Endodermal cell (in vitro differentiated cells): ENCODE measurements at places on chromosomes 13 and 19.

GRCh38 chr13:103009051-103009840, 57.0 kb downstream of the SLC10A2 start:
- no peak for DNase-seq

DNA sequence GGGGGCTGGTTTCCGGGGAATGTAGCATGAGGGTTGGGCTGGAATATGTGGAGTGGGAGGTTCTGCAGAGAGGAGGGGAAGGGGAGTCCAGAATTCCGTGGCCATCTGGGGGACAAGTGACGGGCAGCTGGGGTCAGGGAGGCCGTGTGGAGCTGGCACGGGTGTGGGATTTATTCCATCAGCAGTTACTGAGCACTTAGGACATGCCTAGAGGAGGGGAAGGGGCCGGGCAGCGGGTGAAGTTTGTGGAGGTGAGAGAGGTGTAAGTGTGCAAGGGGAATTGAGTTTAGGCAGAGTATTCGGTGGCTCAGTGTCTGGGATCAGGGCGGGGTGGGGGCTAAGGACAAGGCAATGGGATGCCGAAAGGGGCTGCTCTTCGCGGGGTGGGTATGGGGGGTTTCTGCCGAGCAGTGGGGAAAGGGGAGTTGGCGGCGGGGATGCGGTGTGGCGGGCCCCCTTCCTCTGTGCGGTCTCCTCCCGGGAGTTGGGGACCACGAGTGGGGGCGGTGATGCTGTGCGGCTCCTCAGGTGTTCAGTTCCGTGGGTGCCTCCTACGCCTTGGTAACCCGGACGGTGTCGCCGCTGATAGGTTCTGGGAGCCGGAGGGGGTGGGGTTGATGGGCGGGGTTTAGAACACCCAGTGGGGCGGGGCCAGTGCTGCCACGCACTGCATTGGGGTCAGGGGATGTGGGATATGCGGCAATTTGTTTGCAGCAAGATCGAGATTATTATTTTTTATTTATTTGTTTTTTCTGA, 5.4 kb downstream of the CCDC61 start:
- DNase-seq = peak; percentile 92

GRCh38 chr13:48580185-48580803, 47.4 kb upstream of the RCBTB2 start:
- peak; percentile 91 for DNase-seq

DNA sequence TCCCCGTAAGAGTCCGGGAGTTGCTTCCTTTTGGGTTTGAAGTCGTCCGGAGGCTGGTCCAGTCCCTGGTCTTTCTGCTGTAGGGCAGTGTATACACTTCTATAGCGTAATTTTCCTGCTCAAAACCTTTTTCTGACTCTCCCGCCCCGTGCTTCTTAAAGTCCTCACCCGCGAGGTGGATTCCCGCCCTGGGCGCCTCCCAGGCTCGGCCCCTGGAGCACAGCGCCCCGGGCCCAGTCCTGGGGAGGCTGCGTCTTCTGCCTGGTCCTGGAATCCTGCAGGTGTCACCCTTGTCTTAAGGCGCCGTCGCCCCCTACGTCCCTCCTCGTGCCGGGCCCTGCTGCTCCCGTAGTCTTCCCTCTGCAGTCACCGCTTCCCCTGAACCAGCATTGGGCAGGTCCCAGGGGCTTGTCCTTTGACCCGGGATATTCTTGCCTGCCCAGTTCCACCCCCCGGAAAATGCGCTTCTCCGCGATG, 34.4 kb upstream of the ZNF808 start:
- DNase-seq = peak; percentile 91

DNA sequence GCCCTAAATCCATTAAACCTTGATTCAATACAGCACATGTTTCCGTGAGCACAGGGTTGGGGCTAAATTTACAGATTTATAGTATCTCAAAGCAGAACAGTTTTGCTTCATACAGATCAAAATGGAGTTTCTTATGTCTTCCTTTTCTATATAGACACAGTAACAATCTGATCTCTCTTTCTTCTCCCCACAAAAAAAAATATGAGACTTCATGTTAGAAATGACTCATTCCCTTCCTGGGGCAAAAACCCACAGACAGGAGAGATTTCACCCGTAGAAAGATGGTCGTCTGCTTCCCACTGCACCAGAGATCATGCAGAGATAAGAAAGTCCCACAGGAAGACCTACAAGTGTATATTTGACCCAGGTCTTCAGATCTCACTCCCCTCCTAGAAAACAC, 7.7 kb upstream of the ZNF611 start:
- no peak for DNase-seq

- DNase-seq = no peak
Measured at GRCh38 chr19:14346279-14346678, 35.0 kb upstream of the ADGRE5 start.

DNA sequence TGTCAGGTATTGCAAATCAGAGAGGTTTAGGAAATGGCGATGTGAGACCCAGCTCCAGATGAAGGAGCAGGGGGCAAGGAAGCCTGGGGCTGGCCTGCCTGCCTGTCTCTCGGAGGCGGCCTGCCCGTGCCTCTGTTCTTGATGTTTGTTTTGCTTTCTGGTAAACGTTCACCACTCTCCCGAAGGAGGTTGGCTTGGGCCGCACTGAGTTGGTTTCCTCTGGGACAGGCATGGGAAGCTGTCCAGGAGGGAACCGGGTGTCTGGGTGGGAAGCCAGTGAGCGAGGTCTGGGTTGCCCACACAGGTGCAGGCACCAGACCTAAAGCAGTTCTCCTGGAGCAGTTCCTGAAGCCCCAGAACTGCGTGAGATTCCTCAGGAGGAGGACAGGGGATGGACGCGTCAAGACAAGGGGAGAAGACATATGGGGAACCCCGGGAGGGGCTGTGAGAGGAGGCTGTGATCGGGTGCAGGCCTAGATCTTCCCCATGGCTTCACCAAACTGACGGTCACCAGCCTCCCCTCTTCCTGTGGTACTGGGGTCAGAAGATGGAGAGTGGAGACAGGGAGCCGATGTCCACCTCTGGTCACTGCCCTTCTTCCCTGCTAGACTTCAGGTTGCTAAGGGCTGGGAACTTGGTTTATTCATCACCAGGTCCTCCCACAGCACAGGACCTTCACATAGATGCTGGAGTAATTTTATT, 15.2 kb downstream of the COL4A2 start:
- no peak for DNase-seq

DNA sequence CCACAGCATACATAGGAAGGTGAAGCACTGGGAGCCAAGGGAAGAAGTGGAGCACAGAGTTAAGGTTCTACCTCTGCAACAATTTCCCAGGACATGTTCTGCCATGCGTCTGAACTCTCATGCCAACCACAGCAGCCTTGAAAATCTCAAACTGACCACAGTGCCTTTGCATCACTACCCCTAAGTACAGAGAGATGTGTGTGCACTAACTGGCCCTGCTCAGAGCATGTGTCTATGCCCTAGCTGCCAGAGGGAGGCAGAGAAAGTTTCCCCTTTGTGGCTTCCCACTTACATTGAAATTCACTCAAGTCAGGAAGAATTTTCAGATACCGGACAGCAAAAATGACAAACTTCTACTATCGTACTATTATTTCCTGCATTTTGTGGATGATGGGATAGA, 26.8 kb upstream of the WDFY2 start:
- DNase-seq = no peak

GRCh38 chr13:91540158-91540736, 141.8 kb downstream of the GPC5 start:
- DNase-seq = no peak

GRCh38 chr19:48244281-48244680, 11.4 kb downstream of the CARD8 start:
- no peak for DNase-seq

DNA sequence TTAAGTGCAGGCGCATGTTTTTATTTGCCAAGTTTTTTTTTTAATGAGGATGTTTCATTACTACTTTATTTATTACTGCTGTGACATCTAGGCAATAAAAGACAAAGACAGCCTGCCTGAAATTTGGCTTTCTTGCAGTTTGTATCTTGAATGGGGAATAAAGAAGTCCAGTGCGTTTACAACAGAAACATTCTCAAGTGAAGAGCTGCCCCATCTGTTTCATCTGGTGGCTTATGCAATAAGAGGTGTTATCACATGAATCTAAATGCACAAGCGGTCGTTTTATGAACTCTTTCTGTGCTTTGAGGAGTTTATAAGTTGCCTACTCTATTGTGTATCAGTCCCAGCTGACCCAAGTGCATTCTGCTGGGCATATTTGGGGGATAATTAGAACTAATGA, 12.6 kb upstream of the MAB21L1 start:
- no peak for DNase-seq

- no peak for DNase-seq
Measured at GRCh38 chr13:77479326-77479725, 56.2 kb upstream of the SCEL start.

DNA sequence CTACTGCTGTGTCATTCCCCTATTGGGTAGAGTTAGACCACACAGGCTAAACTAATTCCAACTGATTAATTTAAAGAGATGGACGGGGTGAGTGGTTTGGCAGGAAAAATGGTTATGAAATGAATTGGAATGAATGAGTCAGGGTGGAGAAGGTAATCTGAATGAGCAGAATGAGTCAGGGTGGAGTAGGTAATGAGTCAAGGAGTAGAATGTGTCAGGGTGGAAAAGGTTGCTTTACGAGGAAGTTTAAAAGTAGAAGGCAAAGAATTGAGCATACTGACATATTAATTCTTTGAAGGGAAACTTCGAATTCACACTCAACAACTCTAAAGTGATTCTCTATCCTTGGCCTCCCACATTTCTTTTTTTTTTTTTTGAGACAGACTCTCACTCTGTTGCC, 12.7 kb upstream of the ZNF121 start:
- DNase-seq = no peak

DNA sequence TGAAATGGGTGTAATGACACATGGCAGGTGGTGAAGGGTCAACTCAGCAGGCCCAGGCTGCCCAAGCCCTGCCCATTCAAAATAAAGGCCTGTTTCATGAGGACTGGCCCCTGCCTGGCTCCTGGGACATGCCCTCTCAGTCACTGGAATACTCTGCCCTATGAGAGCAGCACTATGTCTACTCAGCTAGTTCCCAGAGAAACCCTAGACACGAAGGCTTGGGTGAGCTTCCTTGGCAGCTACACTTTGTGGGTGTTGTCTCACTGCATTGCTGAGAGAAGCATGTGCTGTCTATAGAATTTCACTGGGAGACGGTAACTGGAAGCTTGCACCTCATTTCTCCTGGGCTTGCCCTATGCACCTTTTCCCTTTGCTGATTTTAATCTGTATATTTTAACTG, 752.8 kb downstream of the LIG4 start:
- no peak for DNase-seq

GRCh38 chr19:33235996-33236350, 10.3 kb upstream of the SLC7A10 start:
- no peak for DNase-seq

- DNase-seq = peak; percentile 52
Measured at GRCh38 chr19:12838886-12839756, 806 bp downstream of the MAST1 start.

DNA sequence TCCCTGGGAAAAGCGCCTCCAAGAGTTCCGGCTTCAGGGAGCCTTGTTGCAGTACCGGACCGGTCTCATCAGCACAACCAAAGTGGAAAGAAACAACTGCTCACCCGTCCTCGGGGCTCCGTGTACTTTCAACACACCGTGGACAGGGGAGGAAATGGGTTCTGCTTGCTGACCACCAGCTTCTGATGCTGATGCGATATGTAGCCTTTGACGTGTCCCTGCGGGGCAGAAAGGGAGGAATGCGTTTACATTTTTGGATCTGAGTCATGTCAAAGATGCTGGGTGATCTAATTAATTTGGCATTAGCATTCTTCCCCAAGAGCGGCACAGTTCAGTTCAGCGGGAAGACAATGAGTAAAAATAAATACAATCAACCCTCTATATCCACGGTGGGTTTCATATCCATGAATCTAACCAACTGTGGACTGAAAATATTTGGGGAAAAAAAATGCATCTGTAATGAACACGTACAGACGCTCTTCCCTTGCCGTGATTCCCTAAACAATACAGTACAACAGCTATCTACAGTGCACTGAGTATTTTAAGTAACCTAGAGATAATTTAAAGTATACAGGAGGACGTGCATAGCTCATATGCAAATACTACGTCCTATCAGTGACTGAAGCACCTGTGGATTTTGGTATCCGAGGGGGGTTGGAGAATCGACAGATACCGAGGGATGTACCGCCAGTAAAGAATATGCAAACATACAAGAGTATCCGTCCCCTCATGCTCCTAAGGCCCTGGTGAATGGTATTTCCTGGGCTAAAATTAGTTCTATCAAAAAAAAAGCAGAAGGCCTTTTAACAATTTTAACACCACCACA, 19.8 kb downstream of the PROZ start:
- DNase-seq = no peak

GRCh38 chr13:52850396-52851136, 2.1 kb upstream of the PCDH8 start:
- peak; percentile 97 for DNase-seq
